ENCODE measurements at places on chromosomes 4 and X.

DNA sequence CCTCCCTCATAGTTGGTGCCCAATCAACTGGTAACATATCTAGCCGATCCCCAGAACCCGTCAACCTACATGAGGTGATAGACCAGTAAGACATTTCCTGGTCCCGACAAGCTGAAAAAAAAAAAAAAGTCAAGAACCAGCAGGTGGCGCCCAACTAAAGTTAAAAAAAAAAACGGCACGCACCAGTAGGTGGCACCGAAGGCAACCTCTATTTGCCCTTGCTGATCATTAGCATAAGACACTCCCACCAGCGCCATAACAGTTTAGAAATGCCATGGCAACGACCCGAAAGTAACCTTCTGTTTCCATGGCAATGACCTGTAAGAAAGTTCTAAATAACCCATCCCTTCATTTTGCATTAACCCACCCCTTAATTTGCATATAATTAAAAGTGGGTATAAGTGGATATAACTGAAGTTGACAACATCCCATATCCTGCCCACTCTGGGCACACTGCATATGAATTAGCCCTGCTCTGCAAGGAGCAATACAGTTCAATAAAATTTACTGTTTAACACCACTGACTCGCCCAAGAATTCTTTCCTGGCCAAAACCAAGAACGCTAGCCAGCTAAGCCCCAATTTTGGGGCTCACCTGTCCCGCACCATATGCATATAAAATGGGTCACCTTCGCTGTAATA, 83.9 kb upstream of the SPANXB1 start:
- peak; percentile 49 for DNase-seq

GRCh38 chrX:25084446-25084845, 68.7 kb upstream of the ARX start:
- DNase-seq = no peak

- no peak for DNase-seq
Measured at GRCh38 chr4:70997036-70997435, 3.6 kb downstream of the DCK start.

- no peak for DNase-seq
Measured at GRCh38 chr4:173910891-173911290, 372.6 kb downstream of the FBXO8 start.

DNA sequence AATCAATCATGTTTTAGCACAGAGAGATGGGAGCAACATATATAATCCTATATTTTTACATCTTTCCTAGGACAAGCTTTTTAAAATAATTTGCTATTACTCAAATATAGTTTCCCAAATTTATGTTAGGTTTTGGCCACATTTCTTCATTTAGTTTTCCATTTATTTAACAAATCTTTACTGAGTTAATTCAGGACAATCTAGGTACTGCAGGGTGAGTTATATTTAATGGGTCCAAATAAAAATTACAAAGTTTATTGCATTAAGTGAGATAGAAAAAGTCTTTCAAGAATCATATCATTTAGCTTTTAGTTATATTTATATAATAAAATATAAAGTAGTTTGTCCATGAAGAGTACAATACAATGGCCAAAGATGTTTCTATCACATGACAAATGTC, 269.2 kb downstream of the EPHA5 start:
- no peak for DNase-seq

DNA sequence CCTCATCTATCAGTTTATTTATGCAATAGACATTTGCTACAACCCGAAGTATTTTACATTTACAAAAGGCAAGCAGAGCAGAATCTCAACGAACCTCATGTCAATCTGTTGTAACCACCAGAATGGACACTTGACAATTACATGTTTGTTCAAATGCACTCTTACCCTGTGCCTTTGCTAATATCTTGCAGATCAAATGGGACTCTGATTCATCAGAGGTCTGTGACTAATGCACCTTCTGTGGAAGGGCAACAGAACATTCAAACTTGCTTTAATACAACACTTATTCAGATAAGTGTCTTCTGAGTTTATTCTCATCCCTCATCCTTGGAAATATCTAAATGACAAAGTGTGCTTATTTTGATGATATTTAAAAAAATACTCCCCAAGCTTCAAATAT, 644.7 kb upstream of the PCDH10 start:
- DNase-seq = no peak

DNA sequence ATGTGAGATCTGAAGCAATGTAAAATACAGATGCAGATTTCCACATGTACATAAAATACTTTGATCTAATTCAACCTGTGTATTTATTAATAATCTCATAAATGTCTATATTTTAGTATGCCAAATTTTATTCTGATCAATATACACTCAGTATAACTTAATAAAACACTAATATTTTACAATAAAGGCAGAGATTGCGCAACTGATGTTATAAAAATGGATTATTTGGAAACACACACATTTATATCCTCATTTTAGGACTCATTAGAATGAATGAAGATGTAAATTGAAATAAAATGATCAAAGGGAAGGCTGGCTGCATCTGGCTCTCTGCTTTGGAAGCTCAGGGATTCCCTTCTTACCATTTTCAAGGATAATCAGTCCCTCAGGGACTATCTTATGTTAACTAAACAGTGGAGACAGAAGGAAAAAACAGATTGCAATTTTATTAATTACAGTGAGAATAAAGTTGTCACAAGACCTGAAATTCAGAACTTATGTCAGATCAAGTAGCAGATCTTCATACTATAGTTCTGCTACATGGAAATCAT, 900.9 kb upstream of the EPHA5 start:
- DNase-seq = no peak

DNA sequence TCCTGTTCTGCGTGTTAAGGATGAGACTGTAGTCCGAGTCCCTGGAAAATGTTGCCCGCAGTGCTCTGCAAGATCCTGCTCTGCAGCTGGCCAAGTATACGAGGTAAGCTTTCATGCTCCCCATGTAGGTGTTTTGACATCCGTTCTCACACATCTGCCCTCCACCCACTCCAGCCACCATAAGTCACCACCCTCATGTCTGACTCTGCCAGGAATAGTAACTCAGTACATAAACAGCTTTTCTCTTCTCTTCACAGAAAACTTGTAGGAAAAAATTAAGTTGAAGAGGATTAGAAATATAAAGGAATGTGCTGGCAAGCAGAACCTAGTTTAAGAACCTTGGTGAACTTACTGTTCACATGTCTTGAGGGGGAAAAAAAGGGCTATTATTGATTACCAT, 207.9 kb downstream of the FRAS1 start:
- no peak for DNase-seq

GRCh38 chr4:189498457-189498856, 442.2 kb upstream of the FRG1 start:
- DNase-seq = no peak

- no peak for DNase-seq
Measured at GRCh38 chrX:53000447-53001135, 42.3 kb upstream of the FAM156A start.

- no peak for DNase-seq
Measured at GRCh38 chr4:103060453-103061148, 16.0 kb downstream of the SLC9B2 start.

DNA sequence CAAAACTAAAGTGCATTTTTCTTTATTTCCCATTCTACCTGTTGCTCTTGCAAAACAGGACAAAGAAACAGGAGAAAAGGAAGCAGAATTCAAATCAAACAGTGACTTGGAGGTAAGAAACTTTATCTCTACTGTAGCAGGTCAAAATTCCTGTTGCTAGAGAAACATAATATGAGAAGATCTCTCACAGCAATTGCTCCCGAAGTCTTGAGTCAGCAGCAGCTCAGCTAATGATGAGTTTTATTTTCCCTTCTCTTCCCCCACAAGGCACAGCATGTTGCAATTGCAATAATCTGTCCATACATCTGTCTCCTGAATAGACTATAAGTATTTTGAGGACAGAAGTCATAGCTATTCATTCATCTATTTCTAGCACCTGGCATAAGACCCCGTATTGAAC, 112.7 kb downstream of the CLNK start:
- no peak for DNase-seq

DNA sequence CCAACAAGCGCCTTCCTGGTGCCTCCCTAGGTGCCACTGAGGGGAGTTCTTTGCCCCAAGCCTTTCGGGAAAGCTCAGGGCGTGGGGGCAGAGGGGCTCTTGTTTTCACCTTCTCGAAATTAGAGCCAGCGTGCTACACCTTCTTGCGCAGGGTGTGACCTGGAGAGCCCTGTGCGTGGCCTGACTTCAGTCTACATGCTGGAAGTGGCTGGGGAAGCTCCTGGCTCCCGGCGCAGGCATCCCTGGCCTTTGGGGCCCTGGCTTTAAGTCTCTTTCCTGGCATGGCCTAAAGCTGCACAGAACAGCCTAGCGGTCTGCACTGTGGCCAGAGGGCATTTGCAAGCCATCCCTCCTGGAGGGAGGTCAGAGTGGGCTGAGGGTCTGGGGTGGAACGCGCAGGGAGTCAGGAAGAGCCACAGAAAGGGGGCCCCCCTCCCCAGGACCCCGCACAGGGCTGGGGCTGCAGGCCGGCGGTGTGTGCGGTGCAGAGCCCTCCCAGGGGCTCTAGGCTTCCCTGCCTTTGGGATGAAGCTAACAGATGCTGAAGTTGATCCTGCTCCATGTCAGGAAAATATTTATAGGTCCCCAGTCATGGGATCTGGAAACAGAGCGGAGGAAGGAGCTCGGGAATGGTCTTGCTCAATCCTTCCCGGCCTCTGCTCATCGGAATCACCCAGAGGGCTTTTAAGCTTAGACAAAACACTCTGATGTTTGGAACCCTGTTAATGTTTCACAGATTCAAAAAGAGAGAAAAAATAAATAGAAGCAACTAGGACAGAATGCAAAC, 781 bp upstream of the SPON2 start:
- DNase-seq = no peak

DNA sequence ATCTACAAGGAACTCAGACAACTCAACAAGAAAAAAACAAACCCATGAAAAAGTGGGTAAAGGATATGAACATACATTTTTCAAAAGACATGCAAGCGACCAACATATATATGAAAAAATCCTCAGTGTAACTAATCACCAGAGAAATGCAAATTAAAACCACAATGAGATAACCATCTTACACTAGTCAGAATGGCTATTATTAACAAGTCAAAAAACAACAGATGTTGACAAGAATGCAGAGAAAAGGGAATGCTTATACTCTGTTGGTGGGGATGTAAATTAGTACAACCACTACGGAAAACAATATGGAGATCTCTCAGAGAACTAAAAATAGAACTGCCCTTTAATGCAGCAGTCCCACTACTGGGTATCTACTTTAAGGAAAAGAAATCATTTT, 12.1 kb downstream of the NIPAL1 start:
- no peak for DNase-seq

- DNase-seq = peak; percentile 26
Measured at GRCh38 chr4:38752372-38752940, 30.3 kb downstream of the TLR10 start.

GRCh38 chrX:98380556-98380955, 1496.8 kb downstream of the RPA4 start:
- no peak for DNase-seq

All from SW480 (cell line).